Muscle of arm (tissue), 14 donors: ENCODE measurements at places on chromosomes 7 and 10.

GRCh38 chr10:44845361-44846175 lies 65.6 kb upstream of the TMEM72 start:
- DNase-seq: no peak

- no peak for DNase-seq
These were observed 38.3 kb upstream of the TMEM140 start for GRCh38 chr7:135109562-135109961.

DNA sequence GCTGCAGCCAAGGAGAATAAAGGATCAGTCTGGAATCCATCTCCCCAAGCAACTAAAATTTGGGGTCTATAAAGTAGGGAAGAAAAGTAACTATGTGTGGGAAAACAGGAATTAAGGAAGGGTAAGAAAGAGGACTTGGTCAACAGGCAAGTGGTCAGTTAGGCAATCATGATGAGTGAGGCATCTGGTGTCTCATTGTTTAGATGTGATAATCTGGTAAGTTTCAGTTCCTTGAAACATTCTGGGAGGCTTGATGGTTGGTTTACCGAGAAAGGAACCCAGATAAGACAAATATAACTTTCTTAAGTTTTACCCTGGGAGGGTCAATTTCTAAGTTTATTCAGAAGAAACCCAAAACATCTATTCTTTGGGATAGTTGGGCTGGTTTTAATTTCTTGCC lies 22.3 kb downstream of the HYAL4 start:
- no peak for DNase-seq

GRCh38 chr7:73829505-73829904 lies 1.3 kb upstream of the CLDN4 start:
- no peak for DNase-seq

- no peak for DNase-seq
These were observed 46.0 kb downstream of the LCOR start for GRCh38 chr10:96878057-96878456.

DNA sequence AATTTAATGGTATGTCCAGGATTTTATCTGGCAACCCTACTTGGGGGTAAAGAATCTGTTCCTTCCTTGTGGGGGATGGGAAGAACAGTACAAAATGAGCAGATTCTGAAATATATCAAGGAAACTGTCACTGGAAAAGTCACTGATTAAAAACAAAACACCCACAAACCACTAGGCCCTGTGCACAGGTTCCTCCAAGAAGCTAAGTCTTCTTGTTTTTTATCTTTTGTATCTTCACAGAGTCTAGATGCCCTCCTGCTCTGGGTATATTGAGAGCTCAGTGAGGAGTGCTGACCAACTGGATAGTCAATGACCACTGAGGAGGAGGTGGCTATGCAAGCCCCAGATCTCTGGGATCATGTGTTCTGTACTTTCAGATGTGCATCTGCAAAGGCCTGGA lies 86.8 kb upstream of the ANKRD1 start:
- no peak for DNase-seq

DNA sequence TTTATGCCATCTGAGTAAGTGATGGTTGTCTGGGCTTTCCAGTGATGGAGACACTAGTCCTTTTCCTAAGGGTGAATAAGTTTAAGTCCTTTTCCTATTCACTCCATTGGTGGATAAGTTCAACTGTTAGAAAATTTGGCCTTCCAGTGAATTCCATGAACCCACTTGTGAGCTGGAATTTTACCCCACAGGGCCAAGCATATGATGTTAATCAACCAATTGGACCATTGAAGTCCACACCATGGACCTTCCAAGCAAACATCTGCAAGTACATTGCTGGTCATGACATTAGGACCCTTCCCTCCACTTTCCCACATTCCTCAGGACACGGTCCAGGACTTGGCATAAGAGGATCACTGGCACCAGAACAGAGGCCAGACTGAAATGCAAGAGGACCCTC lies 381.4 kb downstream of the RPS24 start:
- no peak for DNase-seq

DNA sequence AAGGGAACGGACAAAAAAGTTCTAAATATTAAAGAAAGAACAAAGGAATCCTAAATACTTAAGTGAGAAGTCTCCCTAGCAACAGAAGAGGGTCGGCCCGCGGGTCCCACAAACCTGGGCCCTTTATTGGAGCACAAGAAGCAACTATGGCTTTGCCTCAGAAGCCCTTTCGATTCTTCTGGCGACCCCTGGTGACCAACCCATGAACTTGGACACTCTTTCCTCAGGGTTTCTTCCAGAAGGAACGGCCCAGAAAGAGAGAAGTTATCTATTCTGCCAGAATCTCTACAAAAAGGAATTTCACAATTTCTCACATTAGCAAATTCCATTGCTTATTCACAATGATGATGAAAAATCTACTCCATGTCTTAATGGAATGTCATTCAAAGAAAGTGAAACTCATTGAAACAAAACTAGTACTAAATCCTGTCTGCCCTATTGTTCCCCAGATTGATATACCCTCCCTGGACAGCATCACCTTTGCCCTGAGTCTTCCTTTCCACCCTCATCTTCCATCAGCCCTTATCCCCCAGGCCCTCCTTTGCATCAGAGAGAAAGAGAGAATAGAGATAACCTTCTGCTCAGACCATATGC lies 43.7 kb downstream of the CPVL start:
- peak; percentile 83 for DNase-seq

DNA sequence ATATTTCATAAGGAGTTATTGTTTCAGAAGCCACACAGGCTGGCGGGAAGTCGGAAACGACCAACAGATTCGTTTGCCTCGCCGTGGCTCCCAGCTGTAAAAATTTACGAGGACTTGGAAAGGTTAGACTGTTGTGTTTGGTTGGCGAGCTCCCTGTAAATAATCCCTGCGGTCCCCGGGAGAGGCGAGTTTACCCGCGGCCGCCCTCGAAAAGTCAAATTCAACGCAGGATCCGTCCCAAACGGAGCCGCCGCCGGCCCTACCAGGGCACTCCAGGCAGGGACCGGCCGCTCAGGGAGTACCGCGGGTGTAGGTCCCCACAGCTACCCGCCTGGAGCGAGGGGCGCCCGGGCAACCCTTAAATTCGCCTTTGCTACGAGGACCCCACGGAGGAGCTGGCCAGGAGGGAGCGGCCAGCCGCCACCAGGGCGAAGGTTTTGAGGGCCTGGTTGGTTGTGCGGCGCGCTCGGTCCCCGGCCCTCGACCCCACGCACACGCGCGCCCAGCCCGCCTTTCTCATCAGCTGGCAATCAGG lies 726 bp upstream of the HOXA9 start:
- DNase-seq: peak; percentile 74
